ENCODE measurements at places on chromosomes 7 and 10. TPM values are rescaled to one million over a fixed set of nuclear protein-coding genes. Genes with fewer than 3 reads are reported as not detected.

Gene UCN3
- polyA plus RNA-seq: not detected

Gene HSPA12A
- polyA plus RNA-seq: 2.4 TPM

Gene AOAH
- 1.6 TPM for polyA plus RNA-seq

Gene GRIFIN
- polyA plus RNA-seq: not detected

Gene SRRM3
- polyA plus RNA-seq: 5.6 TPM

Gene COL13A1
- 7.2 TPM for polyA plus RNA-seq

Data from stomach (tissue), 19 donors.